ENCODE measurements at places on chromosomes 12 and 14.
A peak's percentile ranks its signal among the peaks of the same experiment; 100 is the strongest.

DNA sequence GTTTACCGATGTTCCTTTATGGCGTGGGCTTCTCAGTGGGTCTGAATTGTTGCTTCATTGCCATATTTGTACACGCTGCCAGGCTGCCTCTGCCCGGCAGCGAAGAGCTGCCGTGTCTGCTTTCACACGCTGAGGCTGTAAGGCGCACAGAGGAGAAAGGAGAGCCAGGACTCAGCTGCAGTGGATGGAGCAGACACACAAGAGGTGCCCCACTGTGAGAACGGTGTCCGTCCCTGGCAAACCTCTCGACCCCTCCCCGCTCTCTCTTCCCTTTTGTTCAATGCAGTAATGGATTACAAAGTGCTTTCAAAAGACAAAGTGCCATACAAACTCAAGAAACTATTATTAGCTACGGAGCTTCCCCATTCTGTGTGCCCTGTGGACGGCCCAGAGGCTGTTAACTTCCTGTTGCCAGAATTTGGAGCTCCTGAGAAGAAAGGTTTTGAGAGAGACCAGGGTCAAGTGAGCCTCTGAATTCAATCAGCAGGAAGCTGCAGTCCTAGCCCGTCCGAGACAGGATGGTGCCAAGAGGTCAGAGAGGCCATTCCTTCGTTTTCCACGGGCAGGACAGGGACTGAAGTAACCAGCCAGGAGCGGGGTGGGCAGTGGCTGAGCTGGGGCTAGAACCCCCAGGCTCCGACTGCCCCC is 15.8 kb downstream of the CCND2 start:
- DNase-seq, result no peak

GRCh38 chr12:5102261-5102789 is 58.6 kb downstream of the KCNA5 start:
- no peak for DNase-seq

- no peak for DNase-seq
Observed at GRCh38 chr12:97713270-97713669, 250.7 kb downstream of the RMST start.

GRCh38 chr12:22477166-22477893 is 67.0 kb downstream of the C2CD5 start:
- peak; percentile 84 for DNase-seq

DNA sequence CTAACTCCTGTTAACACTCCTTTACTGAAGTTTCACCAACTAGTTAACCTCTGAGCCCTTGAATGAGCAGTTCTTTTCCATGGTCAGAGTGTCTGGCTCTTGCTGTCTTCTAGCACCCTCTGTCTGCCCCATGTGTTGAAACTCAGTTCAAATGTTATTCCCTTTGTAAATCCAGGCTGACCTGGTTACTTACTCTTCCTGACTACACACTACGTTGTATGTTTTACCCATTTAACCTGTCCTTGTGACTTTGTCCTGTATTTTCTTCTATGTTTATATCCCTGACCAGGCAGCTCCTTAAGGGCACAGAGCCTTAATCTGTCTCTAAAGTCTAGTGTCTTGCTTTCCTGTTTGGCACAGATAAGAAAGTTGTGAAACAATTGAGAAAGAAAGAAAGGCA is 389.0 kb upstream of the RPL10L start:
- DNase-seq, result peak; percentile 16
